Spleen (tissue), 13 donors: ENCODE measurements at places on chromosomes 2 and 18.

DNA sequence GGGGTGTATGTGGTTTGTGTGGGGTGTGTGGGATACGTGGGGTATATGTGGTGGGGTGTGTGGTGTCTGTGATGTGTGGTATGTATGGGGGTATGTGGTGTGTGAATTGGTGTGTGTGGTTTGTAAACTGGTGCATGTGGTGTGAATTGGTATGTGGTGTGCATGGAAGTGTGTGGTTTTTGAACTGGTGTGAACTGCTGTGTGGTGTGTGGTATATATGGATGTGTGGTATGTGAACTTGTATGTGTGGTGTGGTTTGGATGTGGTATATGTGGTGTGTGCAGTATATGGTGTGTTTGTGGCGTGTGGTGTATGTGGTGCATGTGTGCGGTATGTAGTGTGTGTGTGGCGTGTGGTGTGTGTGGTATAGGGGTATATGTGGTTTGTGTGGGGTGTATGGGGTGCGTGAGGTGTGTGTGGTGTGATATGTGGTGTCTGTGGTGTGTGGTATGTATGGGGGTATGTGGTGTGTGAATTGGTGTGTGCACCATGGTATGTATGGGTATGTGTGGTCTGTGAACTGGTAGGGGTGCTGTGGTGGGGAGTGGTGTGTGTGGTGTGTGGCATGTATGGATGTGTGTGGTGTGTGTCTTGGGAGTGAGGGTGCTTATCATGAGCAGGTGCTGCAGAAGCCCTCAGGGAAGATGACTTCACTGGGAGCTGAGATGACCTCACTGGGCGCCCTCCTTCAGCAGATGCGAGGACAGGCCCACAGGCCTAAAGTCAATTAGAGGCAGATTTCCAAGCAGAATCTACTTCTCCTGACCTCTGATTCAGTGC, 209.6 kb upstream of the TNP1 start:
- no peak for DNase-seq

DNA sequence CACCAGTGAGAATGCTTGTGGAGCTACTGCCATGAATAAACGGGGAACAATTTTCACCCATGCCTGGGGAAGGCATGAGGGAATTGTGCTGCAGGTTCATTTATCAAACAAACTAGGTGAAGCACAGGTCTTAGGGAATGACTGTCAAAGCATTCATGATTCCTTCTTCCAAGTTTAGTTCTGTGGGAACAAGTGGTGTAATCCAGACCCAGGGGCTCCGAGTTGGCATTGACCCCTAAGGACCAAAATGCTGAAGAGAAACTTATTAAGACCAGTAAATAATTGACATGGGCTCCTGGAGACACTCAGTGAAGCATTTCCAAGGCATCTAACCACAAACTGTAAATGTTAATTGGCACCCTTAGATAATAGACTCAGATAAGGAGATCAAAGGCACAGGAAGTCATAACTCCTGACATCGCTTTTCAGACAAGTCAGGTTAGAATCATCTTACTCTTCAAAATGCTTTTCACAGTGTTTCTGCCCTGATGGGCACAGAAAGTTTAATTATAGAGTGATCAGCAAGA, 96.9 kb downstream of the SPP2 start:
- no peak for DNase-seq

DNA sequence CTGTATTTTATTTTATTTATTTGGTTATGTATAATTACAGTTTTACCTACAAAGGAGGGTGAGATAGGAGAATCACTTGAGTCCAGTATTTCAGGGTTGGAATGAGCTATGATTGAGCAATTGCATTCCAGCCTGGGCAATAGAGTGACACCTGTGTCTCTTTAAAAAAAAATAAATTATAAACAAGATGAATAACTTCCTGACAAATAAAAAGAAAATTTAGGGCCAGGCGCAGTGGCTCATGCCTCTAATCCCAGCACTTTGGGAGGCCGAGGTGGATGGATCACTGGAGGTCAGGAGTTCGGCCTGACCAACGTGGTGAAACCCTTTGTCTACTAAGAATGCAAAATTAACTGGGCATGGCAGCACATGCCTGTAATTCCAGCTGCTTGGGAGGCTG, 17.3 kb downstream of the MTA3 start:
- DNase-seq: no peak

GRCh38 chr18:59005262-59005661, 134.4 kb upstream of the SEC11C start:
- DNase-seq: no peak

GRCh38 chr2:105496271-105496670, 97.4 kb upstream of the FHL2 start:
- no peak for DNase-seq

DNA sequence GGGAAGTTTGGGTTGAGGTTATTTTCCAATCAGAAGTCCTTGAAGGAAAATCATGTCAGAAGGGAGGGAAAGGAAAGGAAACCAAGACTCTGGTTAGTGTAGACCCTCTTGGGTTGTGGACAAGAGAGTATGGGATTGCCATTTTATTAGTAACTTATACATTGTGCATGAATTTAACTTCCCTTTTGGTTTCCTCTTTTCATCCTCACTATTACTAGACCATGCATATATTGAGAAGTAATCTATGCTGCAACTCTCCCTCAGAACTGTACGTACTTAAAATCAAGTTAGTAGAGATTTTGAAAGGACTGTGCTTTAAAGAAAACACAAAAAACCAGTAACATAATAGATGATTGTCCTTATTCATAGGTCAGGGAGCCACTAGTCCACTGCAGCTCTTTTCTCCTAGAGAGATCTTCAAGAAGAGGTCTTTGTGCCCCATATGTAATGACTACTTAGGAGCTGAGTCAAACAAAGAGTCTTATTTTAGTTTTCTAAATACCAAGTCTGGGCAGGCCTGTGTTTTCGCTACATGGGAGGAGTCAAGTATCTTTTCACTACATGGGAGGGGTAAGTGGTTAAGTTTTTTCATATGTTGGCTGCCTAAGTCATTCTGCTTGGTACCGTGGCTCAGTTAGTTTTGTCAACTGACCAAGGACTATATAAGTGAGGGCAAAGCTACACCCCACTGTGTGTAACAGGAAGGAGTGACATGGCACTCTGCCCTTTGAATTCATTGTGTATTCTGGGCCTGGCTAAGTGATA, 25.2 kb upstream of the FAM117B start:
- no peak for DNase-seq
